Central memory CD8-positive, alpha-beta T cell (primary cell): ENCODE measurements at places on chromosomes 13 and 19.
A peak's percentile ranks its signal among the peaks of the same experiment; 100 is the strongest.

GRCh38 chr13:51394724-51395123, 55.2 kb downstream of the SERPINE3 start:
- no peak for DNase-seq

DNA sequence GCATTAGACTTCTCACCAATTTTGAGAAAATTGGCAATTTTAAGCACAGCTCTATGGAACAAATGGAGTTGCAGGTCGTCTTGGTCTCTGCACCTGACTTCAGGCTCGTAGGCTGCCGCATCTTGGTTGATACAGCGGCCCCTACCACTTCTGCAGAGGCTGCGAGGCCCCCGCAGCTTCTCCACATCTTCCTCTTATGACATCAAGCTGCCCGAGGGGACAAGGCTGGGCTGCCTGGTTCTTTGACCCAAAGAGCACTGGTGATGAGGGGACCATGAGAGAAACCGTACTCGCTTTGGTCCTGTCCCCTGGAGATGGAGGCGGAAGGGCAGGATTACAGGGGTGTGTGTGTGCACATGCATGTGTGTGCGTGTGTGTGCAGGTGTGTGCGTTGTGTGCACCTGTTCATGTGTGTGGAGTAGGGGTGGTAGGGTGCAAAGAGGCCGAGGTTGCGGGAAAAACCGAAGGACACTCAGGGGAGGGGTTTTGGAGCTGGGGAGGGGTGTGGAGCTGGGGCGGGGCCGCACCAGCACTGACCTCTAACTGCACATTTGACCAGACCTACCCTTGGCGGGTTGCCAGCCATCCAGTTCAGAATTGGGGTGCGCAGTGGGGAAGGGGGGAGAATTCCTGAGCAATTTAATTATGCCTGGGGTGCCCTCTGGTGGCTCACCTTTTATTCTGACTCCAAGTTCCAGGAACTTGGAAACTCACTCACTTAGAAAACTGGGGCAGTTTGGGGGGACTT, 65.1 kb upstream of the ARHGEF7 start:
- DNase-seq, result no peak

GRCh38 chr19:41993612-41994483, at the start of gene ATP1A3:
Gene ATP1A3, minus strand, starts transcription at chr19:41994230. Its CDS starts 154 bp downstream, at chr19:41994076.
- peak; percentile 45 for DNase-seq

GRCh38 chr19:51372021-51372648, 319 bp downstream of the NKG7 start:
- no peak for DNase-seq

DNA sequence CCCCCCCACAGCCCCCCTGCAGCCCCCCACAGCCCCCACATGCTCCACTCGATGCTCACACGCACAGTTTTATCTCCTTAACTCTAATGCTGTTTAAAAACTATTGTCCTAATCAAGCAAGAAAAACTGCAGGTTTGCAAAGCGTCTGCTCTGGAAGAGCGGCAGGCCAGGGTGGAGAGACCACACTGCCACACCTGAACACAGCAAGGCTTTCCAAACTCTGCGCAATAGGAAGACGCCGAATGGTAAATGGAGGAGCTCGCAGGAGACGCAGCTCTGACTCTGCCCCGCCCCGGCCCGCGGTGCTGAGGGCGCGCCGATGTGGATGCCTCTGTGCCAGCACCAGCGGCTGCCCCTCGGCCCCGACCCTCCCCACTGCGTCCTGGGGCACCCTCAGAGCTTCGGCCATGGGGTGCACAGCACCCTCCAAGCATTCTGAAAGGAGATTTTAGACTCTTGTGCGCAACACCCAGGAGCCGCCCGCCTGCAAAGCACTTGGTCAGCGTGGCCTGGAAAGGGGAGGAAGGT, 32.4 kb downstream of the RASA3 start:
- no peak for DNase-seq

DNA sequence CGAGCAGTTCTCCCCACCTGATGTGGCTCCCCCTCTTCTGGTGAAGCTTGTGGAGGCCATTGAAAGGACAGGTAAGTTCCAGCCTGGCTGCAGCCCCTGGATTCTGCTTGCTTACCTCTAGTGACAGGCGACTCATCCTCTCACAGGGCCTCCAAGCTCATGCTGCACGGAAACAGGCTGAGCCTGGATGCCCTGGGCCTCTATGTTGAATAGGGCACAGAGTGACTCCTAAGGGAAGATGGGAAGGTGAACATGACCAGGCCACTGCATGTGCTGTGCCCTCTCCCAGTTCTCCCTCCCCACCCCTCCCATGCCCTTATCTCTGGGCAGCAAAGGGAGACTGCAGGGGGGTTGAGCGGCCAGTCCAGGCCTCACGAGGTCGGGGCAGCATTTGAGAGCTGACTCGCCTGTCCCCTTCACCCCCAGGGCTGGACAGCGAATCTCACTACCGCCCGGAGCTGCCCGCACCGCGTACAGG, 7.6 kb downstream of the PIK3R2 start:
- DNase-seq, result no peak

- no peak for DNase-seq
These were observed 1.4 kb upstream of the TSHZ3 start for GRCh38 chr19:31350693-31351055.

DNA sequence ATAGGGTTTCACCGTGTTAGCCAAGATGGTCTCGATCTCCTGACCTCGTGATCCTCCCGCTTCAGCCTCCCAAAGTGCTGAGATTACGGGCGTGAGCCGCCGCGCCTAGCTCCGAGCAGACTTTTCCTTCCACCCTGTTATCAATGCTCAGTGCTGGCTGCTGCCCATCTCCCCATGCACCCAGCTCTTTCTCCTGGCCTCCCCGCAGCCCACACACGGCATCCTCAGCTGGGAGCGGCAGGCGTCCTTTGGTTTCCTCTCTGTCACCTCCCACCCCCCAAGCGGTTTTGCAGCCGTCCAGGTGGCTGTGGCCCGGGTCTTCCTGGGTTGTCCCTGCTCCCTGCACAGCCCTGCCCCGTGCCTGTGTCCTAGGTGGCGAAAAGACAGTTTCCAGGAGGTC, 12.1 kb downstream of the PRR22 start:
- DNase-seq, result no peak

DNA sequence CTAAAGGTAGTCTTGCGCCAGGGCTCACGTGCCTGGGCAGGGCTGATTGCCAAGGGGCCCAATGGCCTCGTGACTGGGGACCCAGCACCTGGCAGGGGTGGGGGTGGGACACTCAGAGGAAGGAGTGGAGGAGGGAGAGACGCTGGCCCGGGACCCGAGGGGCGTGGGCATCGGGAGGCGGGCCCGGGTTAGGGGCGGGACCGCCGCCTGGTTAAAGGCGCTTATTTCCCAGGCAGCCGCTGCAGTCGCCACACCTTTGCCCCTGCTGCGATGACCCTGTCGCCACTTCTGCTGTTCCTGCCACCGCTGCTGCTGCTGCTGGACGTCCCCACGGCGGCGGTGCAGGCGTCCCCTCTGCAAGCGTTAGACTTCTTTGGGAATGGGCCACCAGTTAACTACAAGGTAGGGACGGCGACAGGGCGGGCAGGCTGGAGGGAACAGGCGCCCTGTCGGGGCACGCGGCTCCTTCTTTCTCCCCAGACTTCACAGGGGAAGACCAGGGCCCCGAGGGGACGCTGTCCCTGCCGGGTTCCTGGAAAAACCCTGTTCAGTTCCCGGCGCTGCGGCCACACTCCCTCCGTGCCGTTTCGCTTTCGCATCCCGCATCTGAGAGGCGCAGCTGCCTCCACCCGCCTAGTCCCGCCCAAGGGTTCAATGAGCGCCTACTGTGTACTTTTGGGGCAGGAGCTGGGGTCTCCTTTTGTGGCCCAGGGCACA, at the start of gene IFI30:
TSS of gene IFI30 (plus strand) at position 242 of the 717 bp plus-strand sequence. CDS start at position 271, 29 bp downstream.
- no peak for DNase-seq

DNA sequence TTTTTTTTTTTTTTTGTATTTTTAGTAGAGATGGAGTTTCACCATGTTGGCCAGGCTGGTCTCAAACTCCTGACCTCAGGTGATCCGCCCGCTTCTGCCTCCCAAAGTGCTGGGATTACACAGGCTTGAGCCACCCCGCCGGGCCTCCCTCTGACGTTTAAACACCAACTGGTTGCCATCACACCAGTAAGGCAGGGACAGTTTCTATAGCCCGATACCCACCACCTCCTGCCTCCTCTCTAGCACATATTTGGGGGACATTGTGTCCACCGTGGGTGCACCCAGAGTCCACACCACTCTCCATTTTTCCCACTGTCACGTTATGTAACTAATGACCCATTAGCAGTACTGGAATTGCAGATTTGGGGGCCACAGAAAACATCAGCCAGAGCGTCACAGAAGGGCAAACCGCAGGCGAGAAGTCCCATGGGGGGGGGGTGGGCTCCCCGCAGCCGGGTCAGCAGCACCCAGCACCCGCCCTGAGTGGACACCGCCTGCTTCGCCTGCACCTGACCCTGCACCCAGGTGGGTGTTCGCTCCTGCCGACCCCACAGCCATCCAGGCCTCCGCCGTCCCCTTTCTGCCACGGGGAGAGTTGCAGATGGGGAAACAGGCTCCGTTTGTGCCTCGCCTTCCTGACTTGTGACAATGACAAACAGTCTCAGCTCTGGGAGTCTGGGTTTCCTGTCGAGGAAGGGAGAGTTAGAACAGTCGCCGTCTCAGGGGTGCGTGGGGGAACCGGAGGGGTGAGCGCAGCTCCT, 3.6 kb downstream of the ONECUT3 start:
- no peak for DNase-seq

DNA sequence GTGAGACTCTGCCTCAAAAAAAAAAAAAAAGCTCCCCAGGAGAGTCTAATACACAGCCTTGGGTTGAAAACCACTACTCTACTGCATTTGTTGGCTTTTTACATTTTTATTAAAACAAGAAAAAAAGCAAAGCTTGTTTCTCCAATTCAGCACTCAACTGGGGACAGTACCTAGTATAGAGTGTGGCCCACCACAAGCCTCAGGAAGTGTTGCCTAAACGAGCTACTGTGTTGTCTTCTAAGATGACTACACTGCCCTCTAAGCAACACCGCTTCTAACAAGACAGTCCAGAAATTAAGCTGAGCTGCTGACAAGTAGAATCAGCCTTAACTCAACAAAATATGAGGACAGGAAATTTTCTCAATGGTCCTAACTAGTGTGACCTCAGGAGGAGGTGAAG, 522.2 kb downstream of the FGF9 start:
- DNase-seq, result no peak
